Stimulated activated CD8-positive, alpha-beta memory T cell treated with anti-CD3 and anti-CD28 coated beads, Interleukin-15, amount 100 ng/mL, for 24 hours (primary cell): ENCODE measurements at places on chromosomes 6 and 20.

DNA sequence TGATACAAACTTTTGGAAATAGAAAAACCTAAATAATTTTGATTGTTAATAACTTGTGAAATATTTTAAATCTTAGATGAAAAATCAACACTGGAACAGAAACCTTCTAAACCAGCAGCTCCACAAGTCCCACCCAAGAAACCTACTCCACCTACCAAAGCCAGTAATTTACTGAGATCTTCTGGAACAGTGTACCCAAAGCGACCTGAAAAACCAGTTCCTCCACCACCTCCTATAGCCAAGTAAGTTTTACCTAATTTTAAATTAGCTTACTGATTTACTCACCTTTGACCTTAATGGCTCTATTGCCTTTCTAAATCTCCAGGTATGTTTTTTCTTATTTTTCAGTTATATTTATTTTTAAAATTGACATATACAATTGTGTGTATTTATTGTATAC, 102.6 kb upstream of the ADGRF4 start:
- DNase-seq, result no peak

GRCh38 chr6:41049521-41049920, 3.5 kb upstream of the APOBEC2 start:
- no peak for DNase-seq

DNA sequence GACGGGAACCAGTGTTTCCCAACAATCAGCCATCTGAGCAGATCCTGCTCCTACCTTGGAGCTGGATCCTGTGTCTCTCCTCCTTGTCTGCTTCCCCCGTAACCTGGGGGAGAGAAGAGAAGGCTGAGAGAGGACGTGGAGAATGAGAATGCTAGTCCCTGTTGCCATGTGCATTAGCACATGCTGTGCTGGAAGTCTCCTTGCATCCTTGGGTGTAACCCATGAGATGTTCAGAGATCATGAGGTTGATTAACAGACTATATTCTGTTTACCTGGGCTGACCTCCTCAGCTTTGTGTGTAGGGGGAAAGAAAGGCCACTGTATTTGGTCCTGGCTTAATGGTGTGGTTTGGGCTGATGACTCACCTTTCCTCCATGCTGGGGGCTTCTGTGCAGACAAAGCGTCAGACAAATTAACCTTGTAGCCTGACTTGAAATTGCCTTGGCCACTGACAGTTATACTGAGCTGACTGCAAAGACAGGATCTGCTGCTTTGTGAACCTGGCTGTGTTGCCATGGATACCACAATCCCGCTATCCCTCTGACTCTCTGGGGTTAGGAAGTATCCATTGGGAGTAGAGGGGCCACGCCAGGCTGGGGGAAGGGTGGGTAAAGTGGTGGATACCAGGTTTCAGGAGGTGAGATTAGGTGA, 243.7 kb upstream of the CHD6 start:
- DNase-seq, result no peak

GRCh38 chr6:23213651-23214050, 644.3 kb downstream of the HDGFL1 start:
- DNase-seq, result no peak

DNA sequence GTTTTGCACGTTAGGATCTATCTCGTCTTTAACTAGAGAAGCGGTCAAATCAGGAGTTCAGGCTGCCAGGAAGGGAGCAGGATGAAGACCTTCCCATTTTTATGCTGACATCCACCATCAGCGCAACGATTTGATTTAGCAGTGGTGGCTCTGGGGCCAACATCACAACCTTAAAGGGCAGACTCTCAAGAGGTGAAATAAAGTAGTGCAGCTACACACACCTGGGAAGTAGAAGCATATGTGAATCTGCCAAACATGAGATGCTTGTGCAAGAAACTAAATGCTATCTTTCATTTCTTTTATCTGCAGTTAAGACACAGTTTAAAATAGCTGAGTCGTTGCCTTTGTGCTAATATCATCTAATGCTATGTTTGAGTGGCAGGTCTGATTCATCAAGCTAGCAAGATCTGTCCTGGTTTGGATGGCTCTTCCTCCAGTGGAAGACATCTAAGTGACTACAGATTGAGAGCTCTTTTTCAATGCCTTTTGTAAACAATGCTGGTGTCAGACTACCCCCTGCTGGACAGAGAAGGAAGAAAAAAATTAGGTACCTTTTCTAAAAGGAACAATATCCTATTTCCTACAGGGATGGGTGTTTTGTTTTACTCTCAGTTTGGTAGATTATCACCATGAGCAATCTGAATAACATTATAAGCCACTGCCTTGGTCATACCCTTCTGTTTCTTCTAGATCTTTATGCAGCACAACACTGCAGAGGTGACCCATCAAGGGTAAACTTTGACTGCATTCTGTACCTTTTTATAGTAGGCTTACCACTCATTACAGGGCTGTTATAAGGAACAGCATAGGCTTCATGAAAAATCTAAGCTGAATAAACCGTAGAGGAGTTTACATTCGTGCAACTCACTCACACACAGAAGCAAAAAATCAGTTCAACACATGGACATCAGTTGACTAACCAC, 171.6 kb upstream of the FBXL4 start:
- no peak for DNase-seq

DNA sequence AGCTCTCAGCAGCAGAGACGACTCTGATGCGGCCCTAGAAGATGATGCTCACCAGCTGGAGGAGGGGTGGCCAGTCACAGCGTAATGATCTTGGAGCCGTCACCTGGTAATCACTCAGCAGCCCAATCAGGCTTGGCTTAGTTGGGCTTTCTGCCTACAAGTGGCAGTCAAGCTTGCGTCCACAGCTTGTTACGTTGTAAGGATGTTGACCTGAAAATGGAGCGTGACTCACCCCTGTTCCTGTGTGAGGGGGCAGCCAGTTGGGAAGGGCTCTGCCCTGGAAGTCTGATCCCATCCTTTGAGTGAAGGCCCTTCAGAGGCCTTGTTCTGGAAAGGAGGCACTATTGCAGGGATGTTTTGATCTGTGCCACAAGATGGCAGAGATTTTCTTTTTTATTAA, 49.8 kb downstream of the SPATA2 start:
- no peak for DNase-seq

DNA sequence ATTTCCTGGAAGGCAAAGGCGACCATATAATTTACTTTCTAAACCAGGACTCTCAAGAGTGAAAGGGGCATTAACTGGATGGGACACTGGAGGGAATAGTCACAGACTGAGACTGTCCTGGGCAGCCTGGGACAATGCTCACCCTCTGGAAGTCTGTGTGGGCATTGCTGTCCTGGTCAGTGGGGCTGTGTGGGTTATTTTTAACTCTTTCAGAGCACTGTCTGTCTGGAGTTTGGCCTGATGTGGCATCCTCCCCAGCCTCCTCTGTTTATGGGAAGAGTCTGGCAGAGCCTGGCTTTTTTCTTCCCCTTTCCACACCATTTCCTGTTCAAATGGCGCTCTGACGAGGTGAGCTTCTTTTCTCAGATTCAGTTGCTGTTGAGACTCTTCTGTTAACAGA, 11.7 kb downstream of the DAAM2 start:
- DNase-seq, result no peak
